Endothelial cell of umbilical vein (primary cell): ENCODE measurements at places on chromosomes 7 and 10.

DNA sequence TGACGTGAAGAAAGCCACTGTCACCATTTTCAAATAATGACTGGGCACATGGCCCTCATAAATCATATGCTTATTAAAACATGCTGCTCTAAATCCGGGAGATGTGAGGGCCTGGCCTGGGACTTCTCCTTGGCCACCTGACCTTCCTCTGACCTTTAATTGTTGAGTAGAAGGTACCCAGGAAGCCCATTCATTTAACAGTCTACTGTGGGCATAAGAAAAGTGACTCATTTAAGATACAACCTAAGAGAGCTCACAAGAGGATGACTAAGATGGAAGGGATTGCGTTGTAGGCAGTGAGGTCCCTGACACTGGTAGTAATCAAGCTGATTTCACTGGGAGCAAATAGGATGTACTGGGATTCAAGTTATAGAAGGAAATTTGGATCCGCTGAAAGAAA is 203.4 kb upstream of the GPR26 start:
- no peak for DNase-seq

- DNase-seq = no peak
Measured at GRCh38 chr7:7819442-7820247, 101.2 kb upstream of the RPA3 start.

- DNase-seq = no peak
Measured at GRCh38 chr10:88786032-88786770, 16.3 kb upstream of the LIPM start.

- DNase-seq = no peak
Measured at GRCh38 chr7:23001610-23002009, 12.3 kb downstream of the HYCC1 start.

- peak; percentile 75 for DNase-seq
Measured at GRCh38 chr10:60810437-60811182, 32.3 kb downstream of the CDK1 start.

DNA sequence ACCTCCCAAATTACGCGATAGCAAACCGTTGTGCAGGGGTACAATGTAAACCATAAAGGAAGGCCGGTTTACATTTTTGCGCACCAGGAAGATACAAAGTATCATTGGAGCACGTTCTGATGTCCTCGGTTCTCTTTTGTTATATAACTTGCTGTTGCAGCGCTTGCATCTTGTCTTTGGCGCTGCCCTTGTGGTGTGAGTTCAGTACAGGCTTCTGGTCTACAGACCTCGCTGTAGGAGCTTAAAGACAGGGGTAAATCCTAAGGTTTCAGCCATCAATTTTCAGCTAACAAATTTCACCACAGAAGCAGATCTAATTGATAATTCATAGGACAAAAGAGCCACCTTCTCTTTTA is 1.5 kb upstream of the MKX start:
- DNase-seq = no peak

- no peak for DNase-seq
Measured at GRCh38 chr7:149731207-149731955, 42.0 kb downstream of the ZNF467 start.

DNA sequence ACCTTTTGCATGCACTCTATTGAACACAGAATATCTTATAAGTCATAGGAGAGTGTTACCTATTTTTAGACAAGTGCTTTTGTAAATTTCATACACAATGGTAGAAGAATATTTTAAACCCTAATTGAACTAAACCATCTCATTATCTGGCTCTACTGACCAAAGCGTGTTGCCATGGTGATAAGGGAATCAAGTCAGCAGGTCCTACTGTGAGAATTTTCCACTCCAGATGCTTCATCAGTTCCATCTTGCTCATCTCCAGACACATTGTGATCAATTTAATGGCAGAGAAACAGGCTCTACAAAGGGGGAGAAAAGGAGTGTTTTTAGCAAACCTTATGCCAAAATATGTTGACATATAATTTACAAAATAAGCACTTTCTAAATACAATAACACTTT is 621.9 kb upstream of the GHITM start:
- no peak for DNase-seq

GRCh38 chr10:89122433-89123051 is 84.6 kb downstream of the CH25H start:
- peak; percentile 82 for DNase-seq

- DNase-seq = no peak
Measured at GRCh38 chr10:97336942-97337831, 2.7 kb upstream of the FRAT2 start.

DNA sequence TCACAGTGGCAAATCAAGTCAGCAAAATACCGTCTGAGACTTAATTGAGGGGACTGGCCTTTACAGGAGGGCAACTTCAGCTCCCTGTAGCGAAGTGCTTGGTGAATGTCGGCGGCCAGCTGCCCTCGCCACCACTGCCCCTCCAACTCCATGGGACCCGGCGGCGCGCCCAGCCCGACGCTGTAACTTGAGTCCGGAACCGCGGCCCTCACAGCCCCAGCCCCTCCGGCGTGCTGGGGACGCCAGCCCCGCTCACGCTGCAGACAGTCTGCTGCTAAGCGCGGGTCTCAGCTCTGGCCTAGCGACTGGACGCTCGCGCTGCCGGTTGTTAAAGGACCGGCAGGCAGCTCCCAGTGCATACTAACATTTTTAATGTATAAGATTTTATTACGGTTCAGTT is 113.4 kb upstream of the NUPR2 start:
- no peak for DNase-seq

DNA sequence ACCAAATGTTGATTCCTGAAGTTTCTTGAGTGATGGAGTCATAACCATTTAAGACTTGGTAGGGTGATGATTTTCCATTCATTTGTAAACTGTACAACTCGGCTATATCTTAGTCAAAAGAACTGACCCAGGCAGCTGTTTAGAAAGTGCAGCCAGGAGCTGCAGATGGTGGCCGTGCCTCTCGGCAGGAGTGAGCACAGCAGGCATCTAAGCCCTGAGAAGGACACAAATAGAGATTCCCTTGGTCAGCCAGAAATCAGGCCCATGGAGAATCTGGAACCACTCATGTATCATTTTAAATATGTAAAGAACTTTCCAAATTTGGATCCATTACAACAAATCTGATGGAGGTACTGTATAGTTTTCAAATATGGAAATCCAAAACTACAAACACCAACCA is 177.0 kb upstream of the AKR1E2 start:
- DNase-seq = no peak

GRCh38 chr10:58820386-58820785 is 307.7 kb downstream of the BICC1 start:
- no peak for DNase-seq
